ENCODE measurements at places on chromosomes 3 and 15.

DNA sequence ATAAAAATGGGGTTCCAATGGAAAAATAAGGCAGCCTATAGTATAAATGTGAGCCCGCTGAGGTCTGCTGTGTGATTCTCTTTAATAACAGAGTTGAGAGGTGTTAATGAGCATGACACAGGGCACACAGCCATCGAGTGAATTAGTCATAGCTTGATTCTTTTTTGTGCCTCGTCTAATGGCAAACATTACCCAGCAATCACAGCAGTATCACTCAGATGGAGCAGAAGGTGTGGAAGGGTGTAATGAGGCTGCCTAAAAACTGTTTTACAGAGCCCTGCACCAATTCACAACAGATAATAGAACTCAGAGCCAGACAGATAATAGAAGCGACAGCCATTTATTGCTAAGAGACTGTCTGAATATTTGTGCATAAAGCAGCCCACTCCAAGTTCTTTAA lies 178.6 kb upstream of the TPRG1 start:
- no peak for DNase-seq

DNA sequence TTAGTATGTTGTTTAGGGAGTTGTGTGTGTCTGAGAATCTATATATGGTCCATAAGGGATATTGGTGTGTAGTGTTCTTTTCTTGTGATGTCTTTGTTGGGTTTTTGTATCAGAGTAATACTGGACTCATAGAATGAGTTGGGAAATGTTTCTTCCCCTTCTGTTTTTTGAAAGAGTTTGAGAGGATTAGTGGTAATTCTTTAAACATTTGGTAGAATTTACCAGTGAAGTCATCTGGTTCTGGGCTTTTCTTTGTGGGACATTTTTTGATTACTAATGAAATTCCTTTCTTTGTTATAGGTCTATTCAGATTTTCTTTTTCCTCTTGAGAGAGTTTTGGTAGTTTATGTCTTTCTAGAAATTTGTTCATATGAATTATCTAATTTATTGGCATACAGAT lies 16.9 kb downstream of the ACKR2 start:
- DNase-seq: no peak

- DNase-seq: no peak
Observed at GRCh38 chr15:58298879-58299850, 132.6 kb upstream of the LIPC start.

- DNase-seq: no peak
Observed at GRCh38 chr3:16147220-16147994, 27.1 kb upstream of the GALNT15 start.

DNA sequence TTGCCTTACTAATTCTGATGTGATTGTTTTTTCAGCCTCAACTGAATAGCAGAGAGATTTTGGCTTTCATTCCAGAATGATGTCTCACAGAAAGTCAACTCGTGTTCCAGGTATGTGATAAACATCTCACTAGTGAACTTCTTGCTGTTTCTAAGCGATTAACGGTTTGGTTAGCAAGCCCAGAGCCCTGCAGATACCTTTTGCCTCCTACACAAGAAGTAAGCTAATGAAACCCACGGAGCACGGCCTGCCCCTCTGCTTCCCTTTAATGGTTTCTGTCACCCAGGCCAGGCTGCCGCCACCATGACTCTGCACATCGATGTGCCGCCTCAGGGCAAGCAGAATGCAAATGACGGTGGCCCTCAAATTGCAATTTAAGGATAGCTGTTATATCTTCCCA lies 155.9 kb upstream of the ICE2 start:
- DNase-seq: no peak

GRCh38 chr3:143977341-143978262 lies 6.0 kb downstream of the DIPK2A start:
- no peak for DNase-seq

Measured in CD4-positive, alpha-beta T cell treated with Interleukin-2 at 100 ng/mL for 4 hours (primary cell).